Stimulated activated effector memory CD8-positive, alpha-beta T cell treated with anti-CD3 and anti-CD28 coated beads, Interleukin-12 subunit alpha, Interleukin-12 subunit beta, amount 100 ng/mL, for 72 hours (primary cell): ENCODE measurements at places on chromosomes 7 and 10.

- DNase-seq = no peak
Observed at GRCh38 chr7:26365077-26365900, 73.6 kb downstream of the SNX10 start.

- DNase-seq = no peak
Observed at GRCh38 chr10:71771821-71772617, 1.3 kb downstream of the VSIR start.

- DNase-seq = no peak
Observed at GRCh38 chr10:49143249-49143648, 9.4 kb upstream of the FAM170B start.

DNA sequence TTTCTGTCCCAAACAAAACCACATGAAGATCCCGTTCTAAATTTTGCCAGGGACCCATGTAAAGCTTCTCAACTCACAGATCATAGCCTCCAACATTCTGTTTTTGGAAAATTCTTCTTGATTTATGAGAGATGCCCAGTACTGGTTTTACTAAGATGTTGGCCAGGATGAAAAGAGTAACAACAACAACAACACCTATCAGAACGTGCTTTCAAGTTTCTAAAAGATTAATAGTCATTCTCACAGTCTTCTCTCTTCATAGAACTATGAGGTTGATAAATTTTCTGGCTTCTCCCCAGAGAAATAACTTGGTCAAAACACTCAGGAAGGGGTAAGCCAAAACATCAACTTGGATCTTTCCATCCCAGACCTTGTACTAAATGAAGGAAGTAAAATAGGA, 567.5 kb upstream of the IGFBP3 start:
- no peak for DNase-seq

DNA sequence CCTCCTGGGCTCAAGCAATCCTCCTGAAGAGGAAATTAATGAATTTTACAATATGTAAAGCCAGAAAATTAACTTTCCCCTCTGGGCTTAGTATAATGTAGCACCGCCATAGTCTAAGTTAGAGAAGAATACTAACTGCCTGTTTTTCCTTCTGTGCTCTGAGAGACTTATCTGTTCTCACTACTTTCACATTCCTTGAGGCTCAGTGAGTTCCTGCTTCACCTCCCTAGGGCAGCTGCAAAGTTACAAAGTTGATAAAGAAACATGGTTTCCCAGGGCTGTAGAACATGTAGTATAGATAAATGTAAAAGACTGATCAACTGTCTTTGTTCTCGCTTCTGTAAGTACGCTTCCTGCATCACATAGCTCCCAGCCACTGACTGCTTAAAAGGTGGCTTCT, 16.0 kb upstream of the OLAH start:
- DNase-seq = no peak

DNA sequence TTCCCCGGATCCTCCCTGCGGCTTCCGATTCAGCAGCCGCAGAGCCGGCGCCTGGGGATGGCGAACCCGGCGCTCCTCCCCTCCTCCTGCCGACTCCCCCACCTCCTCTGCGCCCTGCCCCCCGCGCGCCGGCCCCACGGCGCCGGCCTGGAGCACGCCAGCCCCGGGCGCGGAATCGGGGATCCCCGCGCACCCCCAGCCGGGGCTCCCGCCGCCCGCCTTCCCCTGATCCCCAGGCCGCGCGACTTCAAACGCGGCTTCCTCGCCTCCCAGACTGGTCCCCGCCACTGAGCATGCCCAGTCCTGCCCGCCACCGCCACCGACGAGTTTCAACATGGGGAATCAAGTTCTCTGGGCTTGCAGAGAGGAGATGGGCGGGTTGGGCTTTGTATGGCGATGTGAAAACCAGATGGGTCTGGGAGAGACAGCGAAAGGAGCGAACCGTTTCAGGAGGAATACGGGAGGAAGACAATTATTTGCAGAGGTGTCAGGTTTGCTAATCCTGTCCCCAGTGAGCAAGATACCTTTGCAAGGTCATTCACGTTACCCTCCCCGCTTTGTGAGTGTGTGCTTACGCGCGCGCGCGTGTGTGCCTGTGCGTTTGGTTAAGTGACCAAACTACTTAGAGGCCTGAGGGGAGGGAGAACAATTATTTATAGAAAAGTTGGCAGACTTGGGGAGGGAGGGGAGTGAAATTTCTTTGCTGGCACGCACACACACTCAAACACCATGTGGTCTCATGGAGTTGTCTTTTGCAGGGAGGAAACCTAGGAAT, at the start of gene PANK1:
Gene PANK1 (minus strand): TSS at position 276 of the 775 bp plus-strand sequence. CDS start 351 bp downstream, outside the sequence.
- peak; percentile 54 for DNase-seq

DNA sequence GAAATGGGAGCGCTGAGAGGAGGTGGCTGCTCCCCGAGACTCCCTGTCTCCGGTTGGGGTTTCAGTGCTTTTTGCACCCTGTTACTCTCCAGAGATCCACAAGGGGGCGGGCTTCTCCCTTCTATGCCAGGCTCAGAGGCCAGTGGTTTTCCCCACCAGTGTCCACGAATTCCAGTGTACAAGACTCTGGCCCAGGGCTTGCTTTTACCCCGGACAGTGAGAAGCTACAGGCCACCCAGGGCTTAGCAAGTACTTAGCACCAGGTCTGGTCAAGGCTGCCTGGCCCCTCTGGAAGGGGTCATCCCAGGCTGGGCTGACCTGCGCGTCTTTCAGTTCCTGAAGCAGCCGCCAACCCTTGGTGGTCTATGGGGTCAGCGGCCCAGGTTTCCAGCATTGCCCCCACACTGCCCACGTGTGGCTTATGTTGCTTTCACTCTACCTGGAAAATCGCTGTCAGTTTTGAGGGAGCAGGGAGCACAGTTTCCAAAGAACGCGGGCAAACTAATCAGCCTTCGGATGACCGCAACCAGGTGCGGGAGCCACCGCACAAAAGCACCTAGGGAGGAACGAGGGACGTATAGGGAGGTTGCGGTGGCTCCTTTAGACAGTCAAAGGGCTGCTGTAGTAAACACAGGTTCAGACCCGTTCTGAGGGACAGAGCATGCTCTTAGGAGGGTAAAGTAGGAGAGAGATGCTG, 6.8 kb downstream of the CYP26A1 start:
- no peak for DNase-seq

- DNase-seq = no peak
Observed at GRCh38 chr10:124183617-124184016, 90.2 kb upstream of the CHST15 start.

GRCh38 chr7:98329100-98329790, 47.8 kb downstream of the BRI3 start:
- DNase-seq = no peak

- no peak for DNase-seq
Observed at GRCh38 chr10:102900006-102900405, 18.1 kb upstream of the CNNM2 start.

- DNase-seq = peak; percentile 33
Observed at GRCh38 chr10:80260295-80261243, 28.9 kb downstream of the MAT1A start.

- DNase-seq = no peak
Observed at GRCh38 chr10:43415544-43415943, 6.6 kb upstream of the HNRNPF start.

- peak; percentile 23 for DNase-seq
Observed at GRCh38 chr7:142880876-142881505, 4.6 kb downstream of the TRPV6 start.

DNA sequence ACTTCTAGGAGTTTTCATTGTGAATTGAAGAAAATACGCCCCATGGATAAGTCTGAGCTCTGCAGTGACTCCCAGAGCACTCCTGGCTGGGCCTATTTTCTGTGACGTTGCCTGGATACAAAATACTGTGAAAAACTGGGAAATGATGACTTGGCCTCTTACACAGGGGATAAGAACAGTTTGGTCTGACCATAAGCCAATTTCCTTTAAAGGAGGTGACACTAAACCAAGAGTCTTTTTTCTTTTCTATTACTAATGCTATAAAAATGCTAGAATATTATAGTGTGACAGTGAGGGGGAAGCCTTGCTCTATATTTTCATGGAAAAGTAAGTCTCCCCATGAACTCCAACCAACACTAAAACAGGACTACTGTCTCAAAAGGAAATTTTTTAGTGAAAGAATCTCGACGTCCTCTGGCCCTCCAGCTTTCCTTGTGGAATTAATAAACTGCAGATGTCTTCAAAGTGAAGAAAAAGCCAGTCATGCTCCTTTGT, 45.5 kb downstream of the MYOF start:
- no peak for DNase-seq

- DNase-seq = no peak
Observed at GRCh38 chr7:1220000-1220726, 12.5 kb upstream of the UNCX start.

DNA sequence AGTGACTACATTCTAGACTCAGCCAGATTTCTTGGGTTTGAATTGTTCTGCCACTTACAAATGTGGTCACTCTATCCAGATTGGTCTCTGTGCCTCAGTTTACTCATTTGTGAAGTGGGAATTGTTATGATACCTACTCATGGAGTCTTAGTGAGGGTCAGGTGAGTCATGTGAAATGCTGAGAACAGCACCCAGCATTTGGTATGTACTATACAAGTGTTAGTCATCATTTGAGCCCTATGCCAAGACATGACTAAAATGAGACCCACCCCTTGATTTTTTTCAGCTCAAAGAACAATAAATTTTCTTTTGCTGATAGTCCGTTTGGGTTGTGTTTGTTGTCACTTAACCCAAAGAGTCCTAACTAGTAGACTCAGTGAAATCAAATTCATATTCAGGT, 92.8 kb downstream of the CHN2 start:
- no peak for DNase-seq

- no peak for DNase-seq
Observed at GRCh38 chr7:15440482-15440881, 121.3 kb downstream of the AGMO start.

- DNase-seq = peak; percentile 89
Observed at GRCh38 chr7:102433219-102434038, at the start of gene ORAI2. Gene ORAI2 (plus strand): TSS chr7:102433575. CDS start chr7:102438957, 5,382 bp downstream.

GRCh38 chr10:4191354-4191753, 406.3 kb upstream of the KLF6 start:
- no peak for DNase-seq

DNA sequence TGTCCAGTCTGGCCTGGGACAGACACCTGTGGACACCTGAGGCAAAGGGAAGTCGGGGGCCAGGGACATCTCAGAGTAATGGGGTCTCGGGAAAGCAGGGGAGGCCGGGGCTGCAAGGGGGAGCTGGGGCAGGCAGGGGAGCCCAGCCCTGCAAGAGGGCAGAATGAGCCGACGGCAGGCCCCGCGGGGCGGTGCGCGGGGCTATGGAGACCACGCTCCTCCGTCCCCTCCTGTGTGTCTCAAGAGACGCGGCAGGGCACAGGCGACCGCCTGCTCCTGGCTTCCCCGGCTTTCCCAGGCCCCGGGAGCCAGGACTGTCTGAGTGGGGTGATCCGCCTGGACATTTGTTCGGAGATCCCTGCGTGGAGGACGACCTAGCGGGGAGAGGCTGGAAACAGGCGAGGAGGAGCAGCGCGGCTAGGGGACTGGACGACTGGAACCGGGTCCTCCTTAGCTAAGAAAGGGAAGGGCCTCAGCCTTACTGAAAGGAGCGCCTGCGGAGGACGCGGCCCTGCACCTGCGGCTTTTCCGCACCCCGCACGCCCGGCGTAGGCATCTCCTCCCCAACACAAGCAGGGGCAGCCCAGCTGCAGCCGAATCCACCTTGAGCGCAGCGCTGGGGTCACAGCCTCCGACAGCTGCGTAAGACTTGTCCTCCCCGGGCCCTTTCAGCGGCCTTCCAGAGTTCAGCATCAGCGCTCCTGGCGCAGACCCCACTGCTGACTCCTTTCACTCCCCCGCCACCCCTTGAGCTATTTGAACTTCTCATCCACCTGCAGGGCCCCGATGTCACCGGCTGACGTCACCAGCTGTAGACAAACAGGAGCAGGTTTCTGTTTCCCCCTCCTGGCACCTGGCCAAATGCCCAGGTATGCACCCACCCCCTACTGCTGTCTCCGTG, 176.4 kb downstream of the ZNF248 start:
- DNase-seq = no peak

DNA sequence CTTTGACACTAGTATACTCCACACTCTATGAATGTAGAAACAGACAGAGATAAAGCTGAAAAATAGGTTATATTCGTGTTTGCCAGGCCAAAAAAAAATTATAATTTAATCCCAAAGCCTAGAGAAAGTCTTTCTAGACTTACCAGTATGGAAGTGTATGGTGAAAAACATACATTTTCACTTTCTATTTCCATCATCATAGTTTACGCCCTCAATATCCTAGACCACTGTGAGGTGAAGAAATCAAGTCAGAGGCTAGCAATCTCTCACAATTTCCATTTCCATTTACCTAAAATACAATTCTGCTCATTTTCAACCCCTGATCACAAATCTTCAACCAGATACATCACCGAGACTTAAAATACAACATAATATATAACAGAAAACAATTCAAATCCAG, 16.2 kb downstream of the GPR22 start:
- no peak for DNase-seq

DNA sequence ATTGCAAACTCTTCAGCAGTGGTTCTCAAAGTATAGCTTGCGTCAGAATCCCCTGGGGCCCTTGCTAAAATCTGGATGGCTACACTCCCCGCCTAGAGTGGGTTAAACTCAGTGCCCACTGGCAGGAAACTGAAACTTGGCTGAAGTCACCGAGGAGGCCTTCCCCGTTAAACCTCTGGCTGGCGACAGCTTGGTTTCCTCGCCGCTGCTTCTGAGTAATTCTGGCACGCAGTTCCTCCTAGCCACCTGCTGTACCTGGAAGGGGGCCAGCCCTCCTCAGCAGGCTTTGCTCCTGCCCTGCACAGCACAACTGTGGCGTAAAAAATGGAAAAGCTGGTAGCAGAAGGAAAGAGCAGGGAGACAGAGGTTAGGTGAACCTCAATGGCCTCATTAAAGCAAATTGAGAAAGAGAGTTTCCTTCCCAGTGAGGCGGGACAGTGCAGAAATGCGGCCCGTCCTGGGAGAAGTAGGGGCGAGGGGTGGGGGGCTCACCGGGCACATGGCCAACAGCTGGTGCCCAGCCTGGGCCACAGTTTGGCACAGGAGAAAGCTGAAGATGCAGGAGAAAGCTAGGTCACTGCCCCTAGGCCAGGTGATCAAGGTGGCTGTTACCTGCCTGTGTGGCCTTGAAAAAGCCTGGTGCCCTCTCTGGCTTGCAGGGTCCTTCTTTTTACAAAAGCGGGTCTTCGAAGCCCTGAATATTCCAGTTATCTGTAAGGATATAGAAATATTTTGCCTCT, 46.6 kb downstream of the ALOX5 start:
- DNase-seq = peak; percentile 28

GRCh38 chr10:112004075-112004474, 179.5 kb downstream of the GPAM start:
- DNase-seq = no peak

DNA sequence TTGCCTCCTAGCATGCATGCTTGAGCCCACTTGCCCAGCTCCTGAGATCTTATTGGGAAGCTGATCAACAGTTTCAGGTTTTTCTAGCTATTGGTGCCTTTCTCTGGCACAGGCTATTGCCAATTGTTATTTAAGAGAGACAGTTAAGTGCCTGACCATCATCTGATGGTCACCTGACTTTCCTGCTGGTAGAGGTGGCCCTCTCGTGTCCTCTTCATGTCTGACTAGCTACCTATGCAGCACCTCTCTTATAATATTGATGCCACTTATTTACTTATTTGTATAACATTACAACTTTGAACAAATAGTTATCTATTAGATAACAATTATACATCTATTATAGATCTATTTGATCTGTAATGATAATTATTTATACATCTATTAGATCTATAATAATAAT, 205.9 kb upstream of the SEMA3D start:
- no peak for DNase-seq
